ENCODE measurements at places on chromosomes 16 and 17.

DNA sequence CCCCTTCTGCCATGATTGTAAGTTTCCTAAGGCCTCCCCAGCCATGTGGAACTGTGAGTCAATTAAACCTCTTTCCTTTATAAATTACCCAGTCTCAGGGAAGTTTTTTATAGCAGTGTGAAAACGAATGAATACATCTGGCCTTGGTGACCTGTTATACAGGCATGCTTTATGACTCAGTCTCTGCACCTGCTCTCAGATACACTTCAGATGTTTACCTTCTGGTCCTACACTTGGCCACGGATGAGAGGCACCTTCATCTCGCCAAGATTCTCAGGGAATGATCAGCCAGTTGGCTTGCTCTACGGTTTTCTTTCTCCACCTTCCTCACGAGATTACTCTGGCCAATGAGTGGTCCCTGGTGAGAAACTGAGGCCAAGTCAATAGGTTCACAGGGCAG is 304.7 kb downstream of the CA10 start:
- no peak for DNase-seq

- no peak for DNase-seq
These were observed 129.8 kb downstream of the OR1D5 start for GRCh38 chr17:2933606-2934005.

GRCh38 chr16:18983565-18984434 is at the start of gene TMC7:
Gene TMC7, plus strand, starts transcription at chr16:18983934. Its CDS starts 130 bp downstream, at chr16:18984064.
- no peak for DNase-seq

DNA sequence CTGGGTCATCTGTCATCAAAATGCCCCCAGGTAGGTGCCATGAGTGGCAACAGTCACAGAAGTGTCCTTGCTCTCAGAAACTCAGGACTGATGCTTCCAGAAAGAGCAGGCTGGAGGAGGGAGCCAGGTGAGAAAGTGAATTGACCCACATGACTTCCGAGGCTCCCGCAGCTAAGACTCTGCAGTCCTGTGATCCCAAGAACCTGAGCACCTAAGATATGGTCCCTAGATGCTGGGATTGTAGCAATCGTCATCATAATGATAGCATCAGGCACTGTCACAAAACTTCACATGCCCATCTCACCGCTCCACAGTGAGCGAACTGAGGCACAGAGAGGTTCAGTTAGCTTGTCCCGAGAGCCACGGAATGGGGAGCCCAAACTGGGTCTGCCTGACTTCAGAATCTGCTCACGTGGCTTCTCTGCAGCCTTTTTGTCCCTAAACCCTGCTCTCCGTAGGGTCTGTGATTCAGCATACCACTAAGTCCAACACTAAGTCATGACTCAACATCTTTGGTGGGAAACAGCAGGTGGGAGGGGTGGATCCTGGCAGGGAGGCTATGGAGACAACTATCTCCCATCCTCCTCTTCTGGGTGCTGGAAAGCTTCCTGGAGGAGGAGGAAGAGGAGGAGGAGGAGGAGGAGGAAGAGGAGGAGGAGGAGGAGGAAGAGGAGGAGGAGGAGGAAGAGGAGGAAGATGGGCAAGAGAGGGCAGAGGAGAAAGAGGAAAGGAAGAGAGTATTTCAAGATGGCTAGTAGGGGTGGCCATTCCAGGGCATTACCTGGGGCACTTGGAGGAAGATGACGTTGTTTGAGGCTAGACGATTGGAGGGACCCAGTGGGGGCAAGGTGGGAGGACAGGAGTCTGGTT is 55.5 kb upstream of the DLX4 start:
- DNase-seq: no peak

DNA sequence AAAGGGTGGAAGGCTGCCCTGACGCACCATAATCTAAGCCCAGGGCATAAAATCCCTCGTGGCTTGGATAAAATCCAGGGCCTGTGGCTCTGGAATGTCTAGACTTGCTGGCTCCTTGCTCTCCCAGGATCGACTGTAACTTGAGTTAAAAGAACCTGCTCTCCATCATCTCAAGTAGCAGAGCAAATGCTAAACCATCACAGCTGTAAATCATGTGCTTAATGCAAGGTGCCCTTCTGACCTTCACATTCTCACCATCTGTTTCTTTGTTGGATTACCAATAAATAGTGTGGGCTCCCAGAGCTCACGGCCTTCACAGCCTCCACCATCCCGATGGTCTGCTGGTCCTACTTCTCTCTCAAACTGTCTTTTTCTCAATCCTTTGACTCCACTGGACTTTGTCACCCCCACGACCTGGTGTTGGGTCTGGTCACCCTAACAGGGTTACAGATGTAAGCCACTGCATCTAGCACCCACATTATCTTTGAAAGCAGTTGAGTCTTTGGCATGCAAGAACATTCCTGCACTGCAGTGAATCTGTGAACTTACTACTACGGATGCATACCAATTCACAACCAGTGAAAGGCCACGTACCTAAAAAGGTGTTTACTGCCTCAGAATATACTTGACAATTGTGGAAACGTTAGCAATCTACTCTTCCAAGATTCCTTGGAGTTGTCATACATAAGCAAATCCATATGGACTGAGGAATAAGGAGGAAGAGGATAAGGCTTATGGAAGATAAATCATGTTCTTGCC is 15.3 kb downstream of the RSL1D1 start:
- no peak for DNase-seq

GRCh38 chr16:46768809-46769208 is 20.7 kb upstream of the MYLK3 start:
- DNase-seq: no peak

DNA sequence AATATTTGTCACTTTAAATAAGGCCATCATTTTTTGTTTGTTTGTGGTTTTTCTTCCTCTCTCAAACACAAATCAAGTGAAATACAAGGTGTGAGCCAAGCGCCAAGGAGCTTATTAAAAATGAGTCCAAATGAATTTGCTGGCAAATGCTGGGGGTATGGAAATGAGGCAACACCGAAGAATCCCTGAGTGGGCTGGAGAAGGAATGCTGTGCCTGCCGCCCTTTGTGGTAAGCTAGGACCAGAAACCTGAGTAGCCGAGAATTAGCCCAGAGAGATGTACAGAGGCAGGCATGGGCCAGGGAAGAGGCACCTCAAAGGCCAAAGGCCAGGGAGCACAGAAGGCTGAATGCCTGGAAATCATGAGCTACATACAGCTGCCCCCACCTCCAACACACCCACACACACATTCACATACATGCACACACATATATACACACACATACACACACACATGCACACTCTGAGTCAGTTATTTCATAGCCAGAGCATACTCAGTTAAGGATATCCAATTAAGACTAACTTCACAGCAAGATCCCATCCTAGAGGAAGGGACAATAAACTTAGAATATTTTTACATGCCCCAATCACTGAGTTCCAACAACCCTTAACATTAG is 266.1 kb upstream of the DYNLRB2 start:
- DNase-seq: no peak

GRCh38 chr17:38322897-38323296 is 20.9 kb downstream of the GPR179 start:
- DNase-seq: no peak

DNA sequence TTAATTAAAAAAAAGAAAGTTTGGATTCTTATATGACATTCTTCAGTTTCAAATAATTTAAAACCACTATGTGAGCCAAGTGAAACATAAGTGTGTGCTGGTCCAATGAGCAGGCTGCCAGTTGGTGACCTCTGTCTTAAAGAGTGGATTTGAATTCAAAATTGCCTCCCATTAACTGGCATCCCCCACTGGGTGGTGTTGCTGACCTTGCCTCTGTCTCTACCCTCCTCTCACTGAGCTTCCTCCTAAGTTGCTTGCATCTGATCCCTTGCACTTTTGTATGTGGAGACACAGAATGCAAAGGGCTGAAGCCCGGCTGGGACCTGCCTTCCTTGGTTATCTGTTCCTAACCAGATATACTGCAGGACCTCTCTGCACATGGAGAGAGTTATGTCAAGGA is 160.6 kb downstream of the CYLD start:
- no peak for DNase-seq

DNA sequence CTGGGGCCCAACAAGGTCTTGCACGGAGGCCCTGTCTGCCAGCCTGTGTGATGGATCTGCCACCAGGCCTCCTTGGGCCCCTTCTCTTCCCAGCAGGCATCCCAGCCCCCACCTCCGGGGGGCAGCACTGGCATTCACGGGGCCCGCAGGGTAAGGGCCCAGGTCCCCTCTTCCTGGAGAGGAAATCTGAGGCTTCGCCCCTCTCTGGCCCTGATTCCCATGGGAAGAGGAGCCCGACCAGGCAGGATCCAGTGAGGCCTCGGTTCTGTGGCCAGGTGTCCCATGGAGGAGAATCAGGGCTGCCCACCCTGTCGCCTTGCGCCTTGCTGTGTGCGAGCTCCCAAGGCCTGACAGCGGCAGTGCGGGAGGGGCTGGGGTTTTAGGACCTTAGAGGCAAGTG is 48.4 kb downstream of the PDPK1 start:
- no peak for DNase-seq

GRCh38 chr16:89232107-89232506 is 14.6 kb downstream of the ZNF778 start:
- DNase-seq: no peak
